Fibroblast of upper back skin (primary cell): ENCODE measurements at places on chromosomes 1 and 21.
A peak's percentile ranks its signal among the peaks of the same experiment; 100 is the strongest.

DNA sequence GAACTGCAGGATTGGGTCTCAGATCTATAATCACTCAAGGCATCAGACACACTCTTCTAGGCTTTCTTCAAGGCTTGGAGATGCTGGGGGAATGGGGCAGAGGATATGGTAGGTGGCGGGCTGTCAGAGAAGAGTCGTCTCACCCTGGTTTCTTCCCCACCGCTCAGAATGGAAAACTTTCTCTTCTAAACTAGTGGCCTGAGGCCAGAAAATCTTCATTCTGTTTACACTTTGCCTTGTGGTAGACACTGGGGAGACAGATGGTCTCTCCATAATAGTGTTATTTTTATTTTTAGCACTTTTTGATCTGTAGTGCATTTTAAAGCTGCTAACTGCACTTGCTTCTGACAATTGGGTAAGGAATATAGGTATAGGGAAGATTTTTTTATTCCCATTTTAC, 2.6 kb downstream of the PRELP start:
- DNase-seq: no peak

DNA sequence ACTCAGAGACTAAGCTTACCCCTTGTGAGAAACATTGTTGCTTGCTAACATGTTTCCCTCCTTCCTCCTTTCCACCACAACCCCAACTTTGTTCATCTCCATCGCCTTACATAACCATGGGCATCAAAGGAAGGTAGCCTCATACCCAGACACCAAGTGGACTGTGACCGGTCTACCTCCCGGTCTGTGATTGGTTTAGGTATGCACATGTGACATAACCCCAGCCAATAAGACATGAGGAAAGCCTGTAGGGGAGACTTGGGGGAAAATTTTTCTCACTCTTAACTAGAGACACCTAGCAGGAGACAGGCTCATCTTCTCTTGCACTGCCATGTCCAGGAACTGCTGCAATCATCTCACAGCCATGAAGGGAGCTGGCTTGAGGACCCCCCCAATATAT, 120.7 kb downstream of the CDC7 start:
- DNase-seq: no peak

DNA sequence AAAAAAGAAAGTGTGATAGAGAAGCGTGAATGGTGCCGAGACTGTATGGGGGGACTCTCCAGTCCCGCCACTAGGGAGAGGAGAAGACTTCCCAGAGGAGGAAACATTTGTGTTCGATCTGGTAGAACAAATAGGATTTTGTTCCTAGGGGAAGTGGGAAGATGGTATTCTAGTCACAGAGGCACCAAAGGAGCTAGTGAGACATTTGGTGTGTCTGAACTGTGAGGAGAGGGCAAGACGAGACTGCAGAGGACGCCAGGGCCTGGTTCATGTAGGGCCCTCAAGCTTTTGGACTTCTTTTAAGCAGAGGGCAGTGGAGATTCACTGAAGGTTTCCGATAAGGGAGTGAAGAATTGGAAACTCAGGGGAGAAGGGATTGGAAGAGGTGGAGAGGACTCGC, 2.9 kb downstream of the BTBD19 start:
- DNase-seq: no peak

DNA sequence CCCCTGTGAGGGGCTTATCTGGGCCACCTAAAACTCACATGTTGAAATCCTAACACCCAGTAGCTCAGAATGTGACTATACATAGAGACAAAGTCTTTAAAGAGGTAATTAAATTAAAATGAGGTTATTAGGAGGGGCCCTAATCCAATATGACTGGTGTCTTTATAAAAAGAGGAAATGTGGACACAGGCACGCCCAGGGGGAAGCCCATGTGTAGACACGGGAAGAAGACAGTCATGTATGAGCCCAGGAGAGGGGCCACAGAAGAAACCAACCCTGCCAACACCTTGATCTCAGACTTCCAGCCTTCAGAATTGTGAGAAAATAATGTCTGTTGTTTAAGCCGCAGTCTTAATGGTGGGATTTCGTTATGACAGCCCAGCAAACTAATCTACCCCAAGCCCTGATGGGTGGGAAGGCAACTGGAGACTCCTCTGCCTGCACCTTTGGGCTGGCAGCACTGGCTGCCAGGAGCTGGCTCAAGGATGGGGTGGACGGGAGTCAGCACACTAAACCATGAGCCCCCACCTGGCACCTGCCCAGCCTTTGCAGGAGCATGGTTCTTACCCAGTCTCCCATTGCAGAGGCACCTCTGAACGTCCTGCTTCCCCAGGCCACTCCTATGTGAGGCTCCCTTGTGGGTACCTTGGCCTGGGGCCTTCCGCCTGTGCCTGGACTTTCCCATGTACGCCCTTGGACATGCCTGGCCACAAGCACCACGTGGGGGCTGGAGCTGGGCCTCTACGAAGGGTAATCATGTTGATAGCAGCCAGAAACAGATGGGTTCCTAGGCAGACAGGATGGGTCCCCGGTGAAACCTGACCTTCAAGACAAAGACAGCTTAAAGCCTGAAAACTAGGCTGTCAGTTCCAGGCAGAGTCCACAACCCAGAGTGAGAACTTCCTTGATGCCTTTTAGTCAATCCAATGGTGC, 57.1 kb upstream of the DMRTB1 start:
- no peak for DNase-seq

- peak; percentile 72 for DNase-seq
Observed at GRCh38 chr1:211126622-211127021, 7.3 kb downstream of the KCNH1 start.

- no peak for DNase-seq
Observed at GRCh38 chr1:206581571-206581981, 30.7 kb downstream of the EIF2D start.
